SW 1271 (cell line): ENCODE measurements at places on chromosomes 5 and 9.

DNA sequence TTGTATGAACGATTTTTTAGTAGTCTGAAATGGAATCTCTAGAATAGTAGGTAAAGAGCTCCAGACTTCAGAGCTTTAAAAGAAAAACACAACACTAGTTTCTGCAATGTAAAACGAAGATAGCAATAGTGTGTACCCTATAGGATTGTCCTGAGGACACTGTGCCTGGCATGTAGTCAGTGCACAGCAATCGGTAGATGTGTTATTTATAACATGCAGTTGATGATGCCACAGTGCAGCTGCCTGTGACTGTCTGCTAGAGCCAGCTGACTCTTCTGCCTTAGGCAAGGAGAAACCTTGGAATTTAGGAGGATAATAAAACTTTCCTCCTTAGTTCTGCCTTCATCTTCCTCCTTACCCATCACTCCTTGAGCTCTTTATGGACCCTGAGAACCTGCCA is 27.7 kb upstream of the TMOD1 start:
- no peak for DNase-seq

DNA sequence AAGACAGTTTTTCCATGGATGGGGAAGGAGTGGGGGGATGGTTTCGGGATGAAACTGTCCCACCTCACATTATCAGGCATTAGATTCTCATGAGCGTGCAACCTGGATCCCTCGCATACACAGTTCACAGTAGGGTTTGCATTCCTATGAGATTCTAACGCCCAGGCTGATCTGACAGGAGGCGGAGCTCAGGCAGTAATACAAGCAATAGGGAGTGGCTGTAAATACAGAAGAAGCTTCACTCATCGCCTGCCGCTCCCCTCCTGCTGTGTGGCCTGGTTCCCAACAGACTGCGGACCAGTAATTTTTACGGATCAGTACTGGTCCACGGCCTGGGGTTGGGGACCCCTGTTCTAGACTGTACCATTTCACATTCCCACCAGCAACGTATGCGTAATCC is 68.3 kb upstream of the OTULINL start:
- no peak for DNase-seq

DNA sequence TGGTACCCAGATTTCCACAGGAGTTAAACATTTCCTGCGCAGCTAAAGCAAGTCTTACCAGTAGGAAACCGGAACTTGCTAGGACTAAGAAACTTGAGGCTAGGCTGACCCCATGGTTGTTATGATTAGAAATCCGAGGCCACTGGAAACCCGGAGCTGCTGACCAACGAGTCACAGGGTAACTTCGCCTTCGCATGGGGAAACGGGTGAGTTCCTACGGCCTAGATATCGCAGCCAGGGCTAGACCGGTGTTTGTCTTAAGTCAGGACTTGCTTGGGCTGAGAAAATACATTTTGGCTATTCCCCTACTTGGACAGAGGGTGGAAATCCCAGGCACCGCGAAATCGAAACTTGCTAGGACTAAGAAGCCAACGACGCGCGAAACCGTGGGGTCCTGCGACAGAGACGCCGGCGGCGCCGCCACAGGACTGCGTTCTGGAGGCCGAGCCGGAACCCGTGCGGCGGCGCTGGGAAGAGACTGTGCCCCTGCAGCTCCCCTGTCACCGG is 1.6 kb upstream of the ANXA2R start:
- DNase-seq = peak; percentile 82

- no peak for DNase-seq
Measured at GRCh38 chr9:79812507-79813257, 240.9 kb downstream of the TLE4 start.

GRCh38 chr5:17670353-17670752 is 36.1 kb downstream of the TAF11L14 start:
- no peak for DNase-seq

DNA sequence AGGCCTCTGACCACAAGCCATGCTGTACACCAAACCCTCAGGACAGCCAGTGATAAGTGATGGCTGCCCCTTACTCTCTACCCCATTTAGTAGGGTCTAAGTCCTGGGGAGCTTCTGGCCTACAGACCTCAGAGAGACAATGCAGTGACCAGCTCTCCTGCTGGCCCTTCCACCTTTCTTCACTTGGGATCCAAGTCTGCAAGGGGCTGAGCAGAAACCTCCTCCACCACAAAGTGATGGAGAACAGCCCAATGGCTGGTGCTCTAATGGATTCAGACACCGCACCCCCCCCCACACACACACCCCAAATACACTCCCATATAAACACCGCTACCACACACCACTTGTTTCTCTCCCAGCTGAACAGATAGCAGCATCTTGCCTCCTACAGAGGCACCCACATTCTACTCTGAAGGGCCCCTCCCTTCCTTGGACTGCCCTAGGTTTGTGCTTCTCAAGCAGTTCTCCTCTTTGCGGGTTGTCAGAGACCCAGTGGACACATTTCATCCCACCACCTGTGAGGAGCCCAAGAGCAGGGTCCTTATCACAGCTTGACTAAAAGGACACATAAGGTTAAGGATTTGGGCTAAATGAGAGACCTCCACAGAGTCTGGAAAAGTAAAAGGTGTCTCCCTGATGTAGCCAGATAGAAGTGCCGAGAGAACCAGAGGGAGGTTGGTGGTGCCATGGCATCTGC is 1.3 kb upstream of the PDLIM4 start:
- DNase-seq = no peak
